ENCODE measurements at places on chromosomes 3 and 15. TPM values are rescaled to one million over a fixed set of nuclear protein-coding genes. Genes with fewer than 3 reads are reported as not detected.

GRCh38 chr15:73305331-73306211 lies 63.2 kb downstream of the HCN4 start:
- DNase-seq = peak; percentile 60

DNA sequence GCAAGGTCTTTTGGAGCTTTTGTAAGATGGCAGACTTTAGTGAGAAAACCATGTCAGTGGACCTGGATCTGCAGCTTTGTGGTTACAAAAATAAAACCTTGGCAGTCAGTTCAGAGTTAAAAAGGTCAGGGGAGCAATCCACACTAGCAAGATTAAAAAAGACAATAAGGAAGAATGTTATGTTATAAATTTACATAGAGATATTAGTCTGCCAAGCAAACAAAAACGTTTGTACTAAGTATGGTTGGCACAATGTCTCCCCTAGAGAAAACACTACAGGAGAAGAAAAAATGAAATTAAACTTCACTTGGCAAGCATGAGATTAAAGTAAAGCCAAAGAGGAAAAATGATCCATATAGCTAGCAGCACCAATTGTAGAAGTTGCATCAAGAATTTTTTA lies 205.0 kb downstream of the LSAMP start:
- no peak for DNase-seq

GRCh38 chr3:116139641-116140040 lies 305.6 kb downstream of the LSAMP start:
- no peak for DNase-seq

GRCh38 chr15:94493176-94493575 lies 261.8 kb downstream of the MCTP2 start:
- no peak for DNase-seq

DNA sequence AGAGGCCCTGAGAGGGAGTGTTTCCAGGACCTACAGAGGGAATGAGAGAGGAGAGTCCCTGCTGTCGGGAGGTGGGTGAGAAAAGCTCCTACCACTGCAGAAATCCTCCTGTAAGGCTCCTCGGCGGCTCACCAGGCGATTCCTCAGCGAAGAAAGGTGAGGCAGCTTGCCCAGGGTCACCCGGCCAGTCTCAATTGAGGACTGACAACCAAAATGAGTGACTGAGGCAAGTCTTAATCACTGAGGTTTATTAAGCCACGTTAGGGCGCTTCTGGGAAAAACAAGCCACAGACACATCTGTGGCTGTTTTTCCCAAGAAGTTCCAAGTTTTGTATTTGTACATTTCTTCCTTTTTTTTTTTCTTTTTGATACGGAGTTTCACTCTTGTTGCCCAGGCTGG lies 48.5 kb downstream of the ZDHHC19 start:
- no peak for DNase-seq

DNA sequence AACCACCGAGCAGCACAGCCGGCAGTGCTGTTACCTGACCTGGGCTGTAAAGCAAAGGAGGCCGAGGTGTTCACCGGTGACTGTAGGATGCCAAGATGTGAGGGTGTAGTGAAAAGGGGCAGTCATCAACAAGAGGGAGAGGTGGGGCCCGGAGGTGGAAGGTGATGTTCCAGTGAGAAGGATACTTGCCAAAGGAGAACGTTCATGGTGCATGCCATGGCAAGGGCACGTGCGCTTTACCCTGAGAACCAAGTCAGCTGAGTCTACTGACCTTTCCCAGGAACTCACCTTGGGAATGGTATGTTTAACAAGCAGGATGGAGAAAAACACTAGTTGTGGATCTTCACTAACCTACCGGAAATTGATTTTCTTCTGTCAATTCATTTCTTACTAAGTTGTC lies 211.1 kb downstream of the PDZRN3 start:
- no peak for DNase-seq

- DNase-seq = no peak
These were observed 21.7 kb downstream of the KCNMB3 start for GRCh38 chr3:179229177-179229576.

- DNase-seq = peak; percentile 60
These were observed 80.9 kb downstream of the DUT start for GRCh38 chr15:48411971-48412591.

- DNase-seq = no peak
These were observed 3.7 kb upstream of the FAM107A start for GRCh38 chr3:58580826-58581327.

DNA sequence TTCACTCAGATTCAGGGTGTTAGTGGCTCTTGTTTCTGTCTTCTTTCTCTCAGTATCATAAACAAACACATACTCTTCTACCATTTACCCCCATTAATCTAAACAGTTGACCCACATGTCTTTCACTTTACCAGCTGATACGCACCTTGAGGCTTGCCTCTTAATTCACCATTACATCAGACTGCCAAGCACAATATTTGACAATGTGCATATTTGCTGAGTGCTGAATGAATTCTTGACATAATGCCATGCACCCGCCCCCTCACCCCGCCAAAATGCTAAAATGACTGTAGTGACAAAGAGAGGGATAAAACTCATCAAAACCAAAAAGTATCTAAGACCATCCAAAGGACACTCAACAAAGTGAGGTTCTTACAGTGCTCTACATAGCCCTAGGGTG lies 57.4 kb downstream of the NGLY1 start:
- DNase-seq = no peak

DNA sequence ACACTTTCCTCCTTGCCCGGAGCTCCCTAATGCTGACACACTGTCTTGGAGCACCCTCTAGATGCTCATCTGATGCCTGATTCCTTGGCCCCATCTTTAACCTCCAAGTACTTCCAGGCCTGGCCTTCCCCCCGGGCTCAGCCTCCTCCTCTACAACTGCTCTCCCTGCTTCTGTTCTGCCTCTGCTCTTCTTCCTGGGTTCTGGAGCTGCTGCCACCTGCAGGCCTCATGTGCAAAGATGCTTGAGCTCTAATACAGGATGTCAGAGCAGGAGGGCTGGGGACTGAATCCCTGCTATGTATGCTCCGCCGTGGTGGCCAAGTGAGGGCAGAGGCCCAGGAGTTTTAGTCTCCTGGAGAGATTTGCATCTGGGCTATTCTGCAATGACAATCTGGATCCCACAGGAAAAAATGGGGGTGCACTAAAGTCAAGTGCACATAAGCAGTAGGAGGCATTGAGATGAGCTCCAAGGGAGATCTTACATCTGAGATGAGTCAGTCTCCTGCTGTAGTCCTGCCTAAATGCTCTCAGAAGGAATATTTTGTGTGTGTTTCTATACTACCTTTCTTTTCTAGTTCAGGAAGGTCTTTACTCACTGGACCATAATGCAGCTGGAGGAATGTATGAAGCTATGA lies 296.3 kb downstream of the UACA start:
- peak; percentile 72 for DNase-seq

- DNase-seq = no peak
These were observed 36.8 kb upstream of the RFTN1 start for GRCh38 chr3:16550305-16550675.

DNA sequence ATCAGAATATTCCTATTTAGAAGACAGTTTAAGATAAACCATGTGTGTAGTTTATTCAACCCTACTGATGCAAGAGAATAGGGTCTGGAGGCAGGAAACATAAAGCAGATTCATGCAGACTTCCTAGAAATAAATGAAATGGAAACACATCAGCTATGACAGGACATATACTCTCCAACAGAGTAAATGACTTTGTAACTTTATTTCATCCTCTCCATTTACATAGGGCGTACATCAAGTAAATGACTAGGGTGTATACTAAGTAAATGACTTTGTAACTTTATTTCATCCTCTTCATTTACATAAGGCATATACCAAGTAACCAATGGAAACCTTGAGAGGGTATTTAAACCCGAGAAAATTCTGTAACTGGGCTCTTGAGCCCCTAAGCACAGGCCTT lies 17.6 kb upstream of the SRPRB start:
- DNase-seq = no peak

GRCh38 chr3:169390271-169390670 lies 273.2 kb downstream of the MECOM start:
- DNase-seq = no peak

- DNase-seq = no peak
These were observed 16.8 kb upstream of the SLC4A7 start for GRCh38 chr3:27500986-27501385.

GRCh38 chr3:14147066-14147435 lies 22.2 kb downstream of the TMEM43 start:
- DNase-seq = no peak

DNA sequence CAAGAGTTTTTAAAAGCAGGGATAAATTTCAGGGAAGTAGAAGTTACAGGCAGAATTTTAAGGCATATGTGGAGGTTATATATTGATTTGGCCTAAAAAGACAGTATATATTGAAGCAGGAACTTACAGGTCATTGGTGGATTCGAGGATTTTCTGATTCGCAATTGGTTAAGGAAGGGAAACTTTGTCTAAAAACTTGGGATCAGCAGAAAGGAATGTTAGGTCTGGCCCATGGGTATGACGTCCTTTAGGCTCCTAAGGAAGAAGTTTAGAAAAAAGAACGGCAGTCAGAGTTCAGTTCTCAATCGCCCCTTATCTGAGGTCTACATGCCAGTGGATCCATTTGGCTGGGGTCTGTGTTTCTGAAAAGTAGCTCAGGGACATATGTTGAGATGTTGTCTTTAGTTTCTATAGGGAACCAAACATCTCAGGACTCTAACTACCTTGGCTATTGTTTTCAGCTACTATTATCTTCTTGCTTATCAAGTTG lies 33.2 kb upstream of the ACP3 start:
- DNase-seq = no peak

THRB gene
- total RNA-seq = 0.15 TPM

DLL4 gene
- total RNA-seq = not detected

NCKIPSD gene
- total RNA-seq = 11.2 TPM

PLOD2 gene
- 80.5 TPM for total RNA-seq

CILP gene
- 0.03 TPM for total RNA-seq

NR2F2 gene
- total RNA-seq = 14.1 TPM

SLC15A2 gene
- total RNA-seq = 0.17 TPM

SCN11A gene
- not detected for total RNA-seq

BNC1 gene
- total RNA-seq = 8.5 TPM

AADACL2 gene
- not detected for total RNA-seq

ITIH4 gene
- 0.09 TPM for total RNA-seq

DZIP1L gene
- 9.7 TPM for total RNA-seq

PLXND1 gene
- 12.1 TPM for total RNA-seq
